ENCODE measurements at places on chromosomes 2 and 18.

- no peak for DNase-seq
Measured at GRCh38 chr2:66437109-66437690, 2.3 kb downstream of the MEIS1 start.

GRCh38 chr2:175372704-175373701 is 191.5 kb upstream of the ATP5MC3 start:
- DNase-seq: no peak

- DNase-seq: no peak
Measured at GRCh38 chr2:27263287-27264252, 723 bp upstream of the SLC30A3 start.

- DNase-seq: no peak
Measured at GRCh38 chr2:232522623-232523401, 2.6 kb downstream of the PRSS56 start.

All from amniotic stem cell (primary cell).